Activated CD4-positive, alpha-beta T cell treated with anti-CD3 and anti-CD28 coated beads, Interleukin-2, amount 10 ng/mL, durations not matched to agents 7 days and 5 days (primary cell): ENCODE measurements at places on chromosomes 3 and 15. TPM values are rescaled to one million over a fixed set of nuclear protein-coding genes. Genes with fewer than 3 reads are reported as not detected.

CCR8 gene
- 1.9 TPM for total RNA-seq

CAND2 gene
- total RNA-seq = 0.98 TPM

FYCO1 gene
- total RNA-seq = 15.1 TPM

FAM81A gene
- total RNA-seq = 0.57 TPM

PPP1R2 gene
- total RNA-seq = 94.3 TPM

GOLGA6L7 gene
- not detected for total RNA-seq

GPR156 gene
- total RNA-seq = 0.10 TPM

TERC gene
- total RNA-seq = 4.6 TPM

MAP6D1 gene
- total RNA-seq = 0.83 TPM

CAMK1 gene
- 18.8 TPM for total RNA-seq

KNL1 gene
- 69.0 TPM for total RNA-seq

CACNA2D3 gene
- not detected for total RNA-seq

TPRG1 gene
- 1.7 TPM for total RNA-seq

CSTA gene
- total RNA-seq = not detected

STRC gene
- total RNA-seq = 0.20 TPM

SLC9C1 gene
- total RNA-seq = not detected

TMEM266 gene
- total RNA-seq = not detected

MASP1 gene
- not detected for total RNA-seq
